Lung microvascular endothelial cell (primary cell): ENCODE measurements at places on chromosomes 12 and 14. TPM values are rescaled to one million over a fixed set of nuclear protein-coding genes. Genes with fewer than 3 reads are reported as not detected.

CLEC6A gene
- not detected in 2 replicates for total RNA-seq

DNA sequence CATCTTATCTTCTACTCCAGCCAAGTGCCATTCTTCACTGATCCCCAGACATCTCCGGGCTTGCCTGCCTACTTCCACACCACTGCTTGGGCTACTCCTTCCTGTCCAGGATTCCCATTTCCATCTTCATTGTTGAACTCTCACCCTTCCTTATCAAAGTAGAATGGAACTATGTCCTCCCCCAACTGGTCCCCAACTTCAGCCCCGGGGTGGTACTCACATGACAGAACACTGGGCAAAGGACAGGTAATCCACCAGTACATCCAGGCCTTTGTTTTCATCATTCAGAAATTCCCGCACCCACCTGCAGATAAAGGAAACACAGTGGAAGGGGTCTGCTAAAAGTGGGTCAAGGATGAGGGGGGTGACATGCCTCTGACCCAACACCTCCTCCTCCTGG is 38.4 kb downstream of the PRPF40B start:
- DNase-seq = no peak

DNA sequence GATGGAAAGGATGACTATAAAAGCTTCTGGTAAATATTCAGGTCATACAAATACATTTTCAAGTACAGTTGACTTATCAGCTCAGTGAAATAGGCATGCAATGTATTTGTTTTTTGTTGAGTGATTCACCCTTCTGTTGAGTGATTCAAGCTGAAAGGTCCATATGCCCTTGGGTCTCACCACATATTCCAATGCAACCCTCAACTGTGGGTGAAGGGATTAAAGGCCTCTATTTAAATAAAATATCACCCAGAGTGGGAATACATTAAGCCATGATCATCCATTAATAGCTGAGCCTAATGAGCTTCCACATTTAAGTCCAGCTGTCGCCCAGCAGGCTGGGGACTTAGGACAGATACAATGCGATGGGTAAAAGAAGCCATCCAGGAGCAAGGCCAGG is 120.2 kb downstream of the CRACR2A start:
- no peak for DNase-seq

NPFF gene
- total RNA-seq = not detected in 2 replicates

GRCh38 chr14:63896278-63896720 is 43.5 kb downstream of the SYNE2 start:
- DNase-seq = peak; percentile 94

AKAP3 gene
- 0.20 and 1.3 TPM in 2 replicates for total RNA-seq

DNA sequence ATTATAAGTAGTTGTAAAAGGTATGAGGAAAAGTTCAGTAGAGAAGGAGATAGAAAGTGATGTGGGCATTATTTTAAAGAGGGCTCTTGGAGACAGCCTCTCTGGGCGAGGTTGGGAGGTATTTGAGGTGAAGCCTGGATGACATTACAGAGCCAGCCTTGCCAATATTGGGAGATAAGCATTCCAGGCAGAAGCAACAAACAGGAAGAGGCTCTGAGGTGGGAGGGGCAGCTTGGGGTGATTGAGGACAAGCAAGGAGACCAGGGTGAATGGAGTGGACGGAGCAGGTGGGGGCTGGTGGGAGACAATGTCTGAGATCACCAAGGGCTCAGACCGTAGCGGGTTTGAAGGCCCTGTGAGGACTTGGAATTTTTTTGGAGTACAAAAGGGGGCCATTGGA is 87.3 kb downstream of the DYRK2 start:
- no peak for DNase-seq

- DNase-seq = no peak
Observed at GRCh38 chr12:50112456-50113218, 601 bp downstream of the COX14 start.

DNA sequence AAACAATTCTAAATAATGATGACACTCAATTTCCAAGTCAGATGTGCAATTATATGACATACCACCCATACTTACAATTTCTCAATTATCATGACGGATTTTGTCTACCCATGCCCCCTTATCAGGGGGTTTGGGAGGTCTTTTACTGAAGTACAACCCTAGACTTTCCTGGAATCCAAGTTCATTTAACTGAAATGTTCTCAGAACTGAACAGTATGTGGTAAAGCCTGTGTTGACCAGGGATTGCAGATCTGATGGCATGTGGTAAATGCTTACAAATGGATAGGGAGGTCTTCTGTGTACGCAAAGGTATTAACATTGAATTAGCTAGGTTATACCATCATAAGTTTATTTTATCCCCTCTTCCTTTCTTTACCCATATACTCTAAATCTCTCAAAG is 281.8 kb downstream of the CEP128 start:
- no peak for DNase-seq

SMCO2 gene
- 0.20 and 0.22 TPM in 2 replicates for total RNA-seq

- no peak for DNase-seq
Observed at GRCh38 chr12:51977320-51977753, 25.8 kb downstream of the ACVR1B start.

TAS2R50 gene
- total RNA-seq = 1.1 and 1.2 TPM in 2 replicates

- DNase-seq = no peak
Observed at GRCh38 chr12:68270358-68270757, 17.0 kb upstream of the IL22 start.

SDR9C7 gene
- total RNA-seq = not detected in 2 replicates

TEAD4 gene
- 18.3 and 19.2 TPM in 2 replicates for total RNA-seq

DNA sequence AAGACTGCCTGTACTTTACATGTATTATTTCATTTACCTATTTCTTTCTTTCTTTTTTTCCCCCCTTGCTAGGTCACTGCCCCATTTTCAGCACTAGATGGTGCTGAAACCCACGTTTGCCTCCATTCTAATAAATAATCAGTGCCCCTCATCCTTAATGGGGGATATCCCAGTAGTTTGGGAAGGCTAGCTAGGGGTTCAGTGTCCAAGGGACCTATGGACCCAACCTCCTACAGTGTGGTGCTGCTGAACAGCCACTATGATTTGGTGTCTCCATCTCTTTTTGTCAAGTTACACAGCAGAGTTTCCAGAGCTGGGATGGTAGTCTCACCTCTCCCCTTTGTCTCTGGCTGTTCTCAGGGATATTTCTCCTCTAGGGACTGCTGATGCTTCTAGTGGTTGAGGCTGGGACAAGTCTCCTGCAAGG is 6.5 kb upstream of the HCFC2 start:
- peak; percentile 44 for DNase-seq

DNA sequence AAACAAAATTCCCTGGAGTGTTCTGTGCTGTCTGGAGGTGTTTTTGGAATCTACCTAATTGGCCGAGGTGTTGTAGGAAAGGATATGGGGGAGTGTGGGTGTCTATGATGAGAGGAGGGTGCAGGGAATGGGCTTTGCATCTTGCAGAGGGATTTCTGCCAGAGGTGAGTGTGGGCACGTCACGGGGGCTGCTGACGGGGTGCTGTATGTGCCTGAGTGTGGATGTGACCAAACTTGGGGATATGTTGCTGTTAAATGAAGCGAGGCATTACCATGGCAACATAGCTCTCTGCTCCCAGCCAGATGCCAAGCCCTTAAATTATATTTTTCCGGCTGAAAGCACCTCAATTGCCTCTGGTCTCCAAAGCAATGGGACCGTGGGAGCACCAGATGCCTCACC is 44.3 kb upstream of the SPTLC2 start:
- no peak for DNase-seq

DNA sequence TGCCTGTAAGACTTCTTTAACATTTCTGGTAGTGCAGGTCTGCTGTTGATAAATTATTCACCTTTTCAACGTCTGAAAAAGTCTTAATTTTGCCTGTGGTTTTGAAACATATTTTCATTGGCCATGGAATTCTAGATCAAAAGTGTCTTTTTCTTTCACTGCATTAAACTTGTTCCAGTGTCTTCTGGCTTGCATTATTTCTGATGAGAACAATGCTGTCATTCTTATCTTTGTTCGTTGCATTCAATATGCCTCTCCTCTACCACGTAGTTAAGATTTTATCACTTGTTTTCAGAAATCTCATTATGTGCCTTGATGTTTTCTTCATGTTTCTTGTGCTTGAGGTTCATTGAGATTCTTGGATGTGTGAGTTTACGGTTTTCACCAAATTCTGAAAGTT is 13.4 kb upstream of the KIF26A start:
- no peak for DNase-seq

- DNase-seq = no peak
Observed at GRCh38 chr12:4505376-4505986, 33.2 kb upstream of the RAD51AP1 start.

SLCO1B3 gene
- not detected in 2 replicates for total RNA-seq

DNA sequence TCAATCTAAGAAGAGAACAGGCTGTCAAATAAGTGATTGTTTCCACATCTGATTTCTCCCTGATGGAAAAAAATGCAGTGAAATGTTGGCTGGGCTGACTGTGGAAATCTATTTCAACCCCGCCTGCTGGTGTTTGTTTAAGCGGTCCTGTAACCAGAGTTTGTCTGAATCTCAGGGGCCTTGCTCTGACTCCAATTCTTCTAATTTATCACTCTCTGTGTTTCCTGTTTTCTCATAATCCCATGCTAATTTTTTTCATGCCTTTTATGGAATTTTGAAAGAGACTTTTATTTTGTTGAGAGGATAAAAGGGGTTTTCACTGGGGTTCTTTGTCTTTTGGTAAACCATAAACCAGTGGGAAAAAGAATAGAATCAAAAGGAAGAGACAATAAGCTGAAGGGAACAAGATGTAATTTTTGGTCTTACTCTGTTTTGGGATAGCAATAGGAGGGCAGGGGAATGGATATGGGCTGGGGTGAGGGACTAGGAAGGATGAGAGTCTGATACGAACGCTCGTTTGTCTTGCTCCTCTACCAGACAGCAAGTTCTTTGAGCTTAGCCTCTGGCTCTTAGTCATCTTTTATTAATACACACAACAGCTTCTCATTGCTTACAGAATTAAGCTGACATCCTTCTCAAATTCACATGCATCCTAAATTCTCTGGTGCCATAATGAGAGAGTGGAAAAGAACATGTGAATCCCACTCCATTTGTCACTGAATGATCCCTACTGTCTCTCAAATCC is 8.0 kb upstream of the MGP start:
- peak; percentile 74 for DNase-seq

DNA sequence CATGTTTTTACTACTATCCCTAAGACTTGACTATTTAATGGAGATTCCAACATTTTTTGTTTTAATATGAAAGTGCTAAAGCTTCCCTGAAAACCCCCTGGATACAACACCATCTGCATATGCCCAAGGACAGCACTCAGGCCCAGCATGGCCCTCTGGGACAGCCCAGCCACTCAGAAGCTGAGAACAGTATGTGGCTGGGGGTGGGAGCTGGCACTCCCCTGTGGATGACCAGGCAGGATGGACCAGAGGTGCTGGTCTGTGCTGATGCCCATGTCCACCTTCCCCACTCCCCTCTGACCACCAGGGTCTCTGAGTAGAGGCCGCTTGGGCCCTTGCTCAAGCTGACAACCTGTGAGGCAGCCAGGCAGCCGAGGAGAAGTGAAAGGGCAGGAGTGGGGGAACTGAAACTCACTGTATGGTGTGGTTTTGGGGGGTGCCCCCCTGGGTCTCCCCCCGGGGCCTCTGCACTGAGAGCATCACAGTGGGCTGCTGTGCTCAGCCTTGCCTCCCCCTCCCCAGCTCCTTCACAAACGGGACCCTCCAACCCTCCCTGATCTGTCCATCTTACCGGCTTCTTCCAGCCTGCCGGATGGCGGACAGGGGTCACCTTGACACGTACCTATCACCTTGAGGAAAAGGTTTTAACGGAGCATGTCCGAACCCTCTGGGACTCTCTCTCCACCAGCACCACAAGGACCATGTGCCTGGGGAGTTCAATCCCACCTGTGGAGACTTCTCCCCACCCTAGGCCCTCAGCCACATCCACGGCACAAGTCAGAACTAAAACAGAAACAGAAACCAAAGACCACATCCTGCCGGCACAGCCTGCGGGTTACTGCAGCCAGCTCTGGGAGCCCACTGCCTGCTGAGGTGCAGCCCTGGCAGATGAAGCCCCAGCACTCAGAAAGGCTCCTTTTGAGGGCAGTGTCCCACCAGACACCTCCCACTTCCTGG is at the start of gene TMEM229B:
TSS of gene TMEM229B (minus strand) at position 785 of the 957 bp plus-strand sequence. CDS start 14,798 bp downstream, outside the sequence.
- DNase-seq = peak; percentile 35

GRCh38 chr12:13843841-13844240 is 137.6 kb downstream of the GRIN2B start:
- DNase-seq = no peak

GRCh38 chr12:113932381-113933196 is 33.5 kb downstream of the RBM19 start:
- no peak for DNase-seq

FLVCR2 gene
- total RNA-seq = 0.79 and 1.3 TPM in 2 replicates

UBE3B gene
- 20.5 and 28.0 TPM in 2 replicates for total RNA-seq

GRCh38 chr12:53567961-53568808 is 58.0 kb downstream of the ATF7 start:
- DNase-seq = no peak

LRRC10 gene
- not detected in 2 replicates for total RNA-seq

GRCh38 chr12:12562016-12562483 is 613 bp downstream of the DUSP16 start:
- DNase-seq = peak; percentile 41

DNA sequence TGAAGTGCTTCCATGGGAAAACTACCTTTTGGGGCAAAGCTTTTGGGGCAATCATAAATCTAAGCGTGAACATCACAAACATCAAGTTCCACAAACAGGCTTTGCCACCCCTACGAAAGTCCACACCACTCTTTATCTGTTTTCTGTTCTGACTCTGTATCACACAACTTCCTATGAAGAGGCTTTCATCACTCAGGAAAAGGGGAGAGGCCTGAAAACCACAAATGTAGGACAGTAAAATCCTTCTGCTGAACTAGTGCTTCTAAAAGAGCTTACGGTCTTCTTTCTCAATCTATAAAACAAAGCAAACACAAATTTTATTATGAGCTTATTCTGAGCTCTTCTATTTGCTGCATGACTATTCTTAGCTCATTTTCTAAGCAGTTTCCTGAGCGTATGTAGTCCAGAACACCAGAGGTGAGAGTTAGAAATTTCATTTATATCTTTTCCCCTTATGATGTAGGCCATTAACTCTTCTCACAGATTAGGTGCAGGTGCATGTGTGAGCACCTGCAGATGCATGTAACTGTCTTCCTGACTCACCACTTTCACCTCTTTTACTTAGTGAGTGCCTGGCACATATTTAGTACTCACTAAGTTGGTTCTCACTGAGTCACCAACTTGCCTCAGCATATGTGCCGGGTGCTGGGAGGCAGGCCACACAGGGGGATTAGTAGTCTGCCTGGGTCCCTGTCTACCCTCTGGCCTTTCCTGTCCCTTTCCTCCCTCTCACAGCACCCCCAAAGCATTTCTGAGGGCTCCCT is 32.9 kb upstream of the SYCP3 start:
- DNase-seq = no peak

GRCh38 chr12:47205532-47206449 is 126.0 kb upstream of the AMIGO2 start:
- DNase-seq = no peak

GRCh38 chr12:84165998-84166571 is 746.5 kb downstream of the SLC6A15 start:
- DNase-seq = no peak

GRCh38 chr12:122596838-122597237 is 69.8 kb downstream of the KNTC1 start:
- DNase-seq = no peak

- no peak for DNase-seq
Observed at GRCh38 chr12:99049774-99050173, 404.7 kb downstream of the APAF1 start.

ANO2 gene
- total RNA-seq = 14.4 and 84.1 TPM in 2 replicates

FOXM1 gene
- 1.6 and 3.7 TPM in 2 replicates for total RNA-seq

SYCP3 gene
- under 0.01 TPM in 1 of 2 replicates, not detected in the other for total RNA-seq

SPRYD3 gene
- 8.9 and 12.9 TPM in 2 replicates for total RNA-seq

GRCh38 chr12:84874125-84874824 is 38.3 kb downstream of the SLC6A15 start:
- peak; percentile 75 for DNase-seq

NR4A1 gene
- total RNA-seq = 0.65 and 2.0 TPM in 2 replicates
